ENCODE measurements at places on chromosomes 6 and 20.

DNA sequence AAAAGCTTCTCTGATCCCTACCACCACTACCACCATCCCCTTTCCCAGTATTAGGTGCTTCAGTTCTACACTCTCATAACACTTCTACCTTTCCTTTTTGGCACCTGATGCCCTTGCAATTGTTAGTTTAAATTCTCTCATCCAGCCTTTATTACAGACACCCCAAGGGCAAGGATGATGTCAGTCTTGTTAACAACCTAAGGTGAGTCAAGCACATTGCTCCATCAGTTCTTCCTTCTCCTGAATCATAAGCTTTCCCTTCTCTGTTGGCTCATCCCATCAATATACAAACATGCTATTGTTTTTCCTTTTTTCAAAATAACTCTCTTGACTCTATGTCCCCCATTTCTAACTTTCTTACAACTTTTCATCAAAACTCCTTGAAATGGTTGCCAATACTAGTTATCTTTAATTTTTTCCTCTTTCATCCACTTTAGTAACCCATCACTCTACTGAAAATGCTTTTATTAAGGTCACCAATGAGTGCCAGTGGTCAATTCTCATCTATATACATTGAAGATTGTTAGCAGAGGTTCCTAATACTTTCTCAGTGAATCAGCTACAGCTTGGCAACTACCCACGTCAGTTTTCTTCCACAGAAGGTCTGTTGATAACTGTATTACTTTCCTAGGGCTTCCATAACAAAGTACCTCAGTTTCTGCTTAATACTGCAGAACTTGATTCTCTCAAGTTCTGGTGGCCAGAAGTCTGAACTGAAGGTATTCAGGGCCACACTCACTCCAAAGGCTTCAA is 97.1 kb upstream of the FLRT3 start:
- DNase-seq = no peak

DNA sequence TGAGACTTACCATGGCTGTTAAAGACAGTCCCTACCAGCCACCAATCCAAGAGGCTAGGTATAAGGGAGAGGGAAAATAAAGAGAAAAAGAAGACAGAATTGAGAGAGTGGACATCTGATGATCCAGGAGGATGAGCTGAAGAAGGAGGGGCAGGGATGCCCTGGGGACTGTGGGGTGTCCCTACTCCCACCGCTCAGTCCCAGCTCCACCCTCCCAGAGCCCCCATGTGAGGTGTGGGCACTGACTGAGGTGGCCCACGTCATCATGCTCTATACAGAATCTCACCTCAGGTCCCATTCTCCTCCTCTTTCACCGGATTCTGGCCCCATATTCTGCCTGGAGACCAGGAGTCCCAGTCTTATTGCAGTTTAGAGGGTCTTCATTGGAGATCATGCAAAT is 135.7 kb downstream of the KLHL32 start:
- DNase-seq = no peak

DNA sequence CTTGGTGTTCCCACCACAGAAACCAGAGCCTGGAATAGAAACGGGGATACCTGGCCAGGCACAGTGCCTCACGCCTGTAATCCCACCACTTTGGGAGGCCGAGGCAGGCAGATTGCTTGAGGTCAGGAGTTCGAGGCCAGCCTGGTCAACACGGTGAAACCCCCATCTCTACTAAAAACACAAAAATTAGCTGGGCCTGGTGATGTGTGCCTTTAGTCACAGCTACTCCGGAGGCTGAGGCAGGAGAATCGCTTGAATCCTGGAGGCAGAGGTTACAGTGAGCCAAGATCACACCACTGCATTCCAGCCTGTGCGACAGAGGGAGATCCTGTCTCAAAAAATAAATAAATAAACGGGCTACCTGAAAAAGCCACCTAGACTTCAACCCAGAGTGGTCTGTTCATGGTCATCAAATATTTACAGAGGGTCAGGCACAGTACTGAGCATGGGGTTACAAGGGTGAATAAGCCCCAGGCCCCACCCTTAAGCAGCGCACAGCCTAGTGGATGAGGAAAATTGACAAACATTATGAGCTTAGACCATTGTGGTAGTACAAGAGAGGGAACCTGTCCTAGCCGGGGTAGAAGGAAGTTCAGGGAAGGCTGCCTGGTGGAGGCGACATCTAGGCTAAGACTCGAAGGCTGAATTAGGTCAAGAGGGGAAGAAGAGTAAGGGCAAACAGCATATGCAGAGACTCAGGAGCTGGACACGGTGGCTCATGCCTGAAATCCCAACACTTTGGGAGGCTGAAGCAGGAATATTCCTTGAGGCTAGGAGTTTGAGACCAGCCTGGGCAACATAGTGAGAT is 7.2 kb upstream of the PCIF1 start:
- no peak for DNase-seq

DNA sequence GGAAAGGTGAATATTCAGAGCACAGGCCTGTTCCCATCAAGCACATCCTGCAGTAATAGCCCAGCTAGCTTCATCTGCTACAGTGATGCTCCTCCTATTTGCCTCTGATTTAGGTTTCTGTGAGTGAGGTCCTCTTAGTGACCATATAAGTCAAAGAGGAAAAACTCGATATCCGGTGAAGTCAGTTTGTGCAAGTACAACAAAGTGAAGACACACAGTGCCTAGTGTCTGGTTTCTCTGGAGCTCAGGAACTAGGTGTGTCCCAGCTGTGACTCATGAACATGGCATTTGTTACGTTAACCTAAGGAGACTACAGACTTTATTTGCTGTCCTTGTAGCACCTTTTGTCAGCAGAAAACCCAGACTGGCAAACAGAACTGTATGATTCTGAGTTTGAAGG is 33.9 kb downstream of the EDN1 start:
- DNase-seq = no peak

GRCh38 chr6:56914798-56915658 is 39.9 kb upstream of the BEND6 start:
- peak; percentile 49 for DNase-seq

- DNase-seq = peak; percentile 94
Observed at GRCh38 chr6:141483598-141484061, 649.1 kb upstream of the GJE1 start.

DNA sequence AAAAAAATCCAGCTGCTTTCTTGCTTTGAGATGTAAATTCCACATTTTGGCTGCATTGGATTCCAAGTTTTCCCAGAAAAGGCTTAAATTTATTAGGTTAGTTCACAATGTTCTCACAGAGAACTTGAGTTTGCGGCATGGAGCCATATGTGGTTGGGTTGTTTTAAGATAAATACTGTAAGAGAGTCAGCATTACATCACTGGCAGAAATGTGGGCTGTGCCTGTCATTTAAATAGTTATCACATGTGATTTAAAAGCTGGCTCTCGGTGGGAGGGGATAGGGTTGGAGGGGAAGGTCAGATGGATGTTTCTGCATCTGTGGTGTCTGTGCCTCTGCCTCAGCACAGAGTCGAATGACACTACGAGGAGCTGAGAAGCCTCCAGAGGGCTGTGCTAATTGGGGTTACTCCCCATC is 73.8 kb upstream of the SCP2D1 start:
- no peak for DNase-seq

- no peak for DNase-seq
Observed at GRCh38 chr6:129641344-129641743, 68.6 kb downstream of the ARHGAP18 start.

DNA sequence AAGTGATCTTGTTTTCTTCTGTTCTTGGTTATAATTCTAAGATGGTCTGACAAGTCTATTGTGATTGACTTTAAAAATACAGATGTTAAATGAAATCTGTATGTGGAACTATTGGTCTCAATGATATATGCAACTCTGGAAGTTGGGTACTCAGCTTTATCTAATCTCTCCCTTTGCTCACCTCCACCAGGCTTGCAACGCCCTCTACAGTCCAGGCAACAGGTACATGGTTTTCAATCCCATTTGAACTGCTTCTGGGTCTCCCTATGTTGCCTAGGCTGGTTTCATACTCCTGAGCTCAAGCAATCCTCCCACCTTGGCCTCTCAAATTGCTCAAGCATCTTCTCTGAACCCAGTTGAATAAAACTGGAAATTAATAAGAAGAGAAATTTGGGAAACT is 25.6 kb upstream of the HLA-DQB1 start:
- DNase-seq = peak; percentile 17

DNA sequence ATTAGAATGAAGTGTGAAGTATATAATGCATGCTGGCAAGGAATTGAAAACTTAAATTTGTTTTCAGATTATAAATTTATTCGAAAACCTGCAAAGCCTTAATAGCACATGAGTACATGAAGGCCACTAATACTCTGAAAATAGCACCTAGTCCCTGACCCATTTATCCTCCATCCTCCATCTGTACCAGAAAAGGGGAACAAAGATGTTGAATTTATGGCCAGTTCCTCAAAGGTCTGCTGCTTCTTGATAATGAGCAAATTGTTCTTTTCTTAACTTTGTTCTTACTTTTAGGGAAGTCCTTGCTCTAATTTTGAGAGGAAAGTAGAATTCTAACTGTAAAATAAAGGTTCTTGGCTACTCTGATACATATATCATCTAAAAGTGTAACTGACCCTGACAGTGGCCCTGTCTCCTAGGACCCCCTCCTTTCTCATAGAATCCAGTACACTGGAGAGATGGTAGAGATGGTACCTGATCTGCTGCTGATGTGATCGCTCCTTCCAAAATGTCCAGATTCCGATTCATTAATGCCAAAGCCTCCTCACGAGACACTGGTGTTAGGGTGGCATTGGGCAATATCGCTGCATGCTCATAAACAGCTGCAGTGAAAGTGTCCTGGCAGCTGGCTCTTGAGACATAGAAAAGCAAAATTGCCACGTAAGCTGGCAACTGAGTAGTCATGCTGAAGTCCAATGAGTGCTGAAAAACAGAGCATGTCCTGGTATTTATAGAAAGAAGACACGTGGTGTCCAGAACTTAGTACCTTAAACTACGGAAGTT is at the start of gene VNN1:
Gene VNN1, minus strand, starts transcription at position 704 of the 783 bp plus-strand sequence. Its CDS starts 20 bp downstream, at position 684.
- DNase-seq = peak; percentile 96

- no peak for DNase-seq
Observed at GRCh38 chr6:11011787-11012234, 32.3 kb downstream of the ELOVL2 start.

DNA sequence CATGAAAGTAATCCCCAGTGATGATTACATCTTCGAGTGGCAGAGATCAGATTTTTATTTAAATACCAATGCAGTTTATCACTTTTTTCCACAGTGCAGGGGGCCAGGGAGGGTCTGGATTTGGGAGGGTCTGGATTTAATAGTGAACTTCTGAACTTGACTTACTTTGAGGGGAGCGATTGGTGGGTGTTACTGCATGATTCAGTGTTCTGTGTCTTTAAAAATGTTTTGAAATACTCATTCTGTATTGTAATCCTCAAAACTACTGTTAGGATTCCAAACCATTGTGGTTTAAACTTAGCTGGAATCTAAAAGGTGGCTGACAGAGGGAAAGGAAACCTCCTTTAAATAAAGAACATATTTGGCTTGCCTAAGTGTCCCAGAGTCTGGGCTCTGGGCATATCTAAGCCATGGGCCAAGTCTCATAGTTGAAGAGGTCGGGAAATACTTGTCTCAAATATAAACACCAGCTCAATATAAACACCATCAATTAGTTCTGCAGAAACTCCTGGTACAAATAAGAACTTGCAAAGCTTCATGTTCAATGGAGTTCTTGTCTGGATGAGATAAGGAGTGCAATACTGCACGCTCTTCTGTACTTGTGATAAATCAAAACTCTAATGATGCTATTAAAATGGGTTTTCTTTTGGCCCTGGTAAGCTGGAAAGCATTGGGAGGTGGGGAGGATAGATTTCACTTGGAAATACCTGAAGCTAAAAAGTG is 14.4 kb downstream of the JARID2 start:
- DNase-seq = no peak

- no peak for DNase-seq
Observed at GRCh38 chr20:40749985-40750506, 61.0 kb upstream of the MAFB start.

GRCh38 chr20:9523636-9524035 is 9.2 kb downstream of the LAMP5 start:
- DNase-seq = no peak

DNA sequence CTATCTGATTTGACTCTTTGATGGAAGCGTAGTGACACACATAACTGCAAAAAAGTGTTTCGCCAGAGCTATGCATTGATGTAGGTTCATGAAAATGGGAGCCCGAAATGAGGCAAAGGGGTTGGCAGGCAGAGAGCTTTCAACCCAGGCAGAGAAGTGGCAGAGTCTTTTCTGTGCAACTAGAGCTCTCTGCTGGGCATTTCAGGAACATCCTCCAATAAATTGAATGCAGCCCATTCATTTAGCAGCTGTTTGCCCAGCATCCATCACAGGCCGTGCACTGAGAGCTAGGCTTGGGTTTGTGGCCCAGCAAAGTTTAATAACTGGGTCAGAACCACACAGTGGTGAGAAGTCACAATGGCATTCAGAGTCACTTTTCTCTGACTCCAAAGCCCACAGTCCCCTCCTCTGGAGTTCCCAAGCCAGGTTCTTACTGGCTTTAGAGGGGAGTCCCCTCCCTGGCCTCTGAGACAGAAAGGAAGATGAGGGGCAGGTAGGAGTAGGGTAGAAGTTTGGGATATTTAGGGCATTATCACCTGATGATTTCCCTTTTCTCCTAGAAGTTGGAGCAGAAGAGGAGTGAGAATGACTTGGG is 31.8 kb upstream of the ELMO2 start:
- peak; percentile 70 for DNase-seq

- no peak for DNase-seq
Observed at GRCh38 chr6:156857573-156857972, 80.4 kb downstream of the ARID1B start.

DNA sequence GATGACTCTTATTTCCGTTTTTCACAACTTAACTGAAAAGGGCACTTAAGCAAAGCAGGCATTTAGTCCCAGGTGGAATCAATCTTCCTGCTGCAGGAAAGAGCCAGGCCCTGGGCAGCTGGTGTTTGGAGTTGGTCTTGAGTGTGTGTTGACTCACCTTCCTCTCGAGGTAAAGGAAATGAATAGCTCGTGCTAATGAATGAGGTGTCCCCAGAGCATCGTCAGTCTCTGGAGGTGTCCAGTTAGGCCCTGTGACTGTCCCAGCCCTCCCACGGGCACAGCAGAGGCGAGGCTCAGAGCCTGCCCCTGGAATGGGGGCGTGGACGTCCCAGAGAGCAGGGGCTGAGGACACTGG is 277.7 kb downstream of the NRN1 start:
- no peak for DNase-seq

DNA sequence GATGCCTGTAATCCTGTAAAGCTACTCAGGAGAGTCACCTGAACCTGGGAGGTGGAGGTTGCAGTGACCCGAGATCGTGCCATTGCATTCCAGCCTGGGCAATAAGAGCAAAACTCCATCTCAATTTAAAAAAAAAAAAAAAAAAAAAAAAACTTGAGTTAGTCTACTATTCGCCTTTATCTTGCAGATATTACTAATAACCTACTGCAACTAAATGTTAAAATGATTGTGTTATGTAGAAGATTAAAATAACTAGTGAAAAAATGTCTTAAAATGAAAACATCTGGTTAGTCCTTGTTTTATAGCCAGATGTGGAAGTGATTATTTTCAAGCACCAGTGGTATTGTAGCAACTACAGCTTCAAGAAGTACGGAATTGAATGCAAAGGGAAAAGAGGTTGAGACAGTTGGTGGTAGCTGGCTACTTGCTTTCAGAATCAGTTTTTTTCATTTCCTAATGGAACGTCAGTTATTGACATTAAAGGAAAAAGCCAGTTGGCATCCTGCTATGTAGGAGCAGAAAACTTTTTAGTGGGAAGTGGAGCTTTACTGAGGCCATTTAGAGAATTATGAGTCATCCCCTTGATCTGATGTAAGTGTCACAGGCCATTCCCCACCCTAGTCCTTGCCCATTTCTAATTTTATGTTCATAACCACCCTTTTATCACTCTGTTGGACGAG is 43.8 kb upstream of the DYNLRB1 start:
- DNase-seq = no peak
